ENCODE measurements at places on chromosomes 16 and 17.

- DNase-seq, result peak; percentile 79
Observed at GRCh38 chr17:18033442-18034099, 5.4 kb downstream of the ATPAF2 start.

DNA sequence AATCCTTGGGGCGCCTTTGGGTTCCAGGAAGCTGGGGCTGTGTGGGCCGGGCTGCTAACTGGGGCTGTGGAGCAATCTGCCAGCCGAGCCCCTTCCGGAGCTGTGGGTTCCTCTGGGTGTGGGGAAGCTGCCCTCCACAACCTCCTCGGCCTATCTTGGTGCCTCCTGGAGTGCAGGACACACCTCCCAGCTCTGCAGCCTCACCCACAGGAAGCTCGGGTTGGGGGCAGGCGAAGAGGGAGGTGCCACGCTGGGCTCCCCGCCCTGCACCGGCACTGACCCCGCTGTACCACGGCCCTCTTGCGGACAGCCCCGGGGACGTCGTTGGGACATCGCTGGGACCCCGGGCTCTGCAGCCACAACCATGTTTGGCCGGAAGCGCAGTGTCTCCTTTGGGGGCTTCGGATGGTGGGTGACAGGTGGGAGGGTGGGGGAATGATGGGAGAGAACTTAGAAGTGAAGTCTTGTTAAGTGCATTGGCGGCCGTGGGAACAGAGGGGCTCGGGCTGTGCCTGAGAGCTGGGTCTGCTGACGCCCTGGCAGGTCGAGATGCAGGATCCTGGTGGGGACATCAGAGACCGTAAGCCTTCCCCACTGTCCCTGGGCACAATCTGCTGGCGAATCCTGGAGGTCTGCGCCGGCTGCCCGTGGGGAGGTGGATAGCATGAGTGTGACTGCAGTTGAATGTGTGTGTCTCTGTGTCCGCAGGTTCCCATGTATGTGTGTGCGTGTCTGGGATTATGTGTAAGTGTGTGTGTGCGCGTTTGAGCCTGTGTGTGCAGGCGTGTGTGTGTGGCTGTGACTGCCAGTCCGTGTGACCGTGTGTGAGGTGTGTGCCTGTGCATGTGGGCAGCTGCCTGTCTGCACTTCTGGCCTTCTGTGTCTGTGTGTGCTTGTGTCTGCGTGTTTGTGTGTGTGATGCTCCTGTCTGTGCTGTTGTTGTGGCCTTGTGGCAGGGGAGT is at the start of gene RAP1GAP2:
RAP1GAP2 (plus strand) TSS at position 275 of the 962 bp plus-strand sequence; CDS start at position 365, 90 bp downstream.
- DNase-seq, result peak; percentile 56

- DNase-seq, result no peak
Observed at GRCh38 chr17:59266745-59267144, 46.4 kb downstream of the GDPD1 start.

GRCh38 chr16:1771864-1772361 is 570 bp upstream of the NME3 start:
- no peak for DNase-seq

DNA sequence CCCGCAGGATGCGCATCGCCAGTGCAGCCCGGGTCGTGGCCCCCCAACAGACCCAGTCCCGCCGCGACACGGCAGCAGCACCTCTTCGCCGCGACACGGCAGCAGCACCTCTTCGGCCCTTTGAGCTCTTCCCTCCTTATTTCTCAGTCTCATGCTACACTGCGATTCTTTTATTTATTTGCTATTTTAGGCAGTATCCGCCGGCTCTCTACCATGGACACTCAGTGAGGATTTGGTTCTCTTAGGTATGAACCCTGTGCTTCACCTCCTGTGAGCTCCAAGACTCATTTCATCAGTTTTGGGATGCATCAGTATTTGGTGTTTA is 8.3 kb upstream of the MAP2K3 start:
- no peak for DNase-seq

GRCh38 chr17:76120658-76121008 is 17.0 kb upstream of the EXOC7 start:
- DNase-seq, result no peak

DNA sequence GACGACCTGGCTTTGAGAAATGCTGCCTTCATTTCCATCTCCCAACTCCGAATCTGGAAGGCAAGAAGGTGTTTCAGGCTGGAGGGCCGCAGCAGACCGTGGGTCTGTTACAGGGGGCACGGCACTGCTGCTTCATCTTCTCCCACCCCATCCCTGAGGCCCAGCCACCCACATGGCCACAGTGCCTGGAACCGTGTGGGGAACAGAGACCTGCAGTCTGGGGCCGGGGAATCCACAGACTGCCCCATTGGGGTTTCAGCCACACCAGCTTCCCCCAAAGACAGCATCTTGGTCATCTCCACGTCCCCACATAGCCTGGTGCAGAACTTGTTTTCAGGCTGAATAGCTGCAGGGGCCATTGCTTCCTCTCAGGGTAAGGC is 74.2 kb downstream of the MRC2 start:
- no peak for DNase-seq

- peak; percentile 26 for DNase-seq
Observed at GRCh38 chr17:6239241-6239798, 169.1 kb downstream of the WSCD1 start.

DNA sequence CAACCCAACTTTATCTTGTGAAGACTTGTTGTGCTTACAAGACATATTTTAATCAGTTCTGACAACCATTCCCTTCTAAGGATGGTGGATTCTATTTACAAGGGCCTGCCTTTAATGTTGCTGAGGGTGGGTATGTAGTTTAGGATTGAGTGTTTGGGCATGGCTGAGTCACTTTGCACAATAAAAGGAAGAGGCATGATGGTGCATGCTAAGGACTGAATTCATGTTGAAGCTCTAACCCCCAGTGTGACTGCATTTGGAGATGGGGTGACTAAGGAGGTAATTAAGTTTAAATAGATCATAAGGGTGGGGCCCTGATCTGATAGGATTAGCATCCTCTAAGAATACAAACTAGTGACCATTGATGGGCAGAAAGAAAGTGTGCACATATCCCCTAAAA is 196.1 kb upstream of the HS3ST3A1 start:
- DNase-seq, result no peak

GRCh38 chr17:41836550-41837196 is 641 bp upstream of the NT5C3B start:
- no peak for DNase-seq

DNA sequence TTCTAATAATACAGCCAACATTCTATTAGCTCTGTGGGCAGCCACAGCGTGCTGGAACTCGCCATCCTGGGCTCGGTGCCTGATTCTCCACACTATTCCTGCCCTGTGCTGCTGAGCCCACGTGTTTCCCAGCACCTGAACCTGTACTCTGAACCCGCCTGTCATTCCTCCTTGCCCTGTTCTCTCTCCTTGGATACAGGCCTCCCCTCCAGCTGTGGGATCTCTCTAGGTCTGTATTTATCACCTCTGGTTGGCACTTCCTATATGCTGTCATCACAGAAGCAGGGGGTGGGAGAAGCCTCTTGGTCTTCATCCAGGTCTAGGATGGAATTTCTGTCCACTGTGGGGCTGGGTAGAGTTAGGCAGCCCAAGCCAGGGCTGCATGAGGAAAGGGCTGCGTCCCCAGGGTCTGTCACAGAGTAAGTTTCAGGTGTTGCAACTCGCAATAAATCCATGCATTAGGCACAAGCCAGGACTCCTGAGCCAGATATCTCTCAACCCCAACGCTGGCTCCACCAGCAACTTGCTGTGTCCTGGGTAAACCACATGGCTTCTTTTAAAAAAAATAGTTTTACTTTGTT is 56.0 kb downstream of the ABAT start:
- DNase-seq, result no peak

- no peak for DNase-seq
Observed at GRCh38 chr16:57190136-57190535, 4.0 kb downstream of the RSPRY1 start.

DNA sequence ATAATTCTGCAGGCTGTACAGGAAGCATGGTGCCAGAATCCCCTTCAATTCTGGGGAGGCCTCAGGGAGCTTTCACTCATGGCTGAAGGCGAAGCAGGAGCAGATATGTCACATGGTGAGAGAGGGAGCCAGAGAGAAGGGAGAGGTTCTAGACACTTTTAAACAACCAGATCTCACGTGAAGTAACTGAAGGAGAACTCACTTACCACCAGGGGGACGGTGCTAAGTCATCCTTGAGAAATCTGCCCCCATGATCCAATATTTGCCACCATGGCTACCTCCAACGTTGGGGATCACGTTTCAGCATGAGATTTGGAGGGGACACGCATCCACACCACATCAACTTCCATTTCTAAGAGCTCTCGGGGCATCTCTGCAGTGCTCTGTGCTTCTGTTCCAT is 37.4 kb upstream of the GNA13 start:
- DNase-seq, result no peak

GRCh38 chr17:80296221-80296620 is 35.6 kb downstream of the RNF213 start:
- no peak for DNase-seq

DNA sequence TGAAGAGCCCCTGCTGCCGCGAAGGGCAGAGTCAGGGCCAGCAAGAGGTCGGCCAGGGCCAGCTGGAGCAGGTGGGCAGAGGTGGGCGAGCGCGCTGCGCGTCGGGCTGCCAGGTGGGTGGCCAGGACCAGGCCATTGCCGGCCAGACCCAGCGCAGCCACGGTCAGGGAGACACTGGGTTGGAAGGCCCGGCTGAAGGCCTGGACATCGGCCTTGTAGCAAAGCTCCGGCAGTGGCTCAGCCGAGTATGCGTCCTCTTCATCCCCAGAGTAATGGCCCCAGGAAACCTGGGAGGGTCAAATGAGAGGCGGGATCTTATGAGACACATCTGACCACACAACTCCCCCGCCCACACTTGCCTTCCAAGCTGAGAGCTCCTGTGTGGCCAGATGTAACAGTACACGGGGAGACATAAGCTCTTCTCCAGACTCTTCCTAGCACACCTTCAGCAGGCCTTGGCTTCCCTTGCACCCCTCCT is 1.3 kb downstream of the CCR10 start:
- DNase-seq, result no peak

- no peak for DNase-seq
Observed at GRCh38 chr17:64385187-64386083, 5.2 kb downstream of the PECAM1 start.

- DNase-seq, result no peak
Observed at GRCh38 chr17:77666881-77667395, 291.6 kb upstream of the TNRC6C start.

DNA sequence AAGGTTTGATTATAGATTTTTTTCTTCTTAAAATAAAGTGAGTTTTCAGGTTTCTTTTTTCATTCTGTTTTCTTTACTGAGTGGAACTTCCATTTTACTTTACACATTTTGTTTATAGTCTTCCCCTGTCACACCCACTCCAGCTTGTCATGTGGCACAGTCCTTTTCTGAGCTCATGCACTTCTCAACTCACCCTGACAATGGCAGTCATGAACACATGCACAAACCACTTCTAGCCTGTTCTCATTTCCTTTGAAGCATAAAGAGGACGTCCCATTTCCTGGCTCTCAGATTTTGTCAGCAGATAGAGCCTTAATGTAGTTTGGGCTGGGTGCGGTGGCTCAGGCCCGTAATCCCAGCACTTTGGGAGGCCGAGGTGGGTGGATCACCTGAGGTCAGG is 168.0 kb downstream of the AHSP start:
- DNase-seq, result no peak

DNA sequence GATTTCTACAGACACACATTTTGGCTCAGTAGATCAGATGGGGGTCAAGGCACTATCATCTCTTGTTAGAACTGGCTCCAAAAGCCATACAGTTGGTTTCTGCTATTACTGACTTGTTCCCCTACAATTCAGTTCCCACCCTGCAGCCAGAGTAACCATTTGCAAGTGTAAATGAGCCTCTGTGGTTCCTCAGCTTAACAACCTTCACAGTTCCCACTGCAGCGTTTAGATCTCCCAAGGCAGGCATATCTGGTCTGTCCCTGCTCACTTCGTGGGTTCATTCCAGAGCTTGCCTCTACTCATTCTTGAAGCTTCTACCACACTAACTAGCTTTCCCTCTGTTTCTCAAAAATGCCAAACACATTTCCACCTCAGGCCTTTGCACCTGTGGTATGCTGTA is 186.1 kb downstream of the CBLN1 start:
- DNase-seq, result no peak

GRCh38 chr16:58118801-58119508 is 10.2 kb downstream of the CFAP20 start:
- DNase-seq, result no peak

DNA sequence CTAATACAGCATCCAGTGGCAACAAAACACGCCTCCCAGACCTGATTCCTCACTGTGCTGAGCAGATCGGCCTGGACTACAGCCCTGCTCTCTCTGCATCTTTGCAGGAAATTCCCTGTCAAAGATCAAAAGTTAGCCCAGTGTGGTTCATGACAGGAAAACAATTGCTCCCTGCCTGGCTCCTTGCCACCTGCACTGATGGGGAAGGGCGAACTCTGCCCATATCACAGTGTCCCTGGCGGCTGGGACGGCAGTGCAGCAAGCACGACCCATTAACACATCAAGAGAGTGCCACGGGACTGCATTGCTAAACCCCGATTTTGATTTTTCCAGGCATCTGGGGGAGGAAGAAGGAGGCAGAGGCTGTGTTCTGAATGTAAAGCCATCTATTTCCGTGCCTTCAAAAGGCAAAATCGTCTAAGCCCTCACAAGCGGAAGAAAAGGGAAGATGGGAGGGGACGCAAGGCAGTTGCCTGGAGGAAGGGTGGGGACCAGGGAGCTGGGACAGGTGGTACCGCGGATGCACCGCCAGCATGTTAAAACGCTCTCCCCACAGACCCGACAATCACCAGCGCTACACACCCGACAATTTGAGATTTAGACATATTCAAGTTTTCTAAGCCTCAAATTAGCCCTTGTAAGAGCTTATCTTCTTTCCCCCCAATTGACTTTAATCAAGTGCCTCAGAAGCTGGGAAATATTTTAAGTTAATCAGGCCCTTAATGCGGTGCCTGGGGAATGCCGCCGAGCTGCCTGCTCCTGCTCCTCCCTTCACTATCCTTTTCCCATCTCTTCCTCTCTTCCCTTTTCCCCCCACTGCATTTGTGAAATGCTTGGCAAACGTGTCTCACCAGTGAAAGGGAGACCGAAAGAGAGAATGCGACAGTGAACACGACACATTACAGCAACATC is 238.8 kb upstream of the CDH5 start:
- DNase-seq, result no peak

DNA sequence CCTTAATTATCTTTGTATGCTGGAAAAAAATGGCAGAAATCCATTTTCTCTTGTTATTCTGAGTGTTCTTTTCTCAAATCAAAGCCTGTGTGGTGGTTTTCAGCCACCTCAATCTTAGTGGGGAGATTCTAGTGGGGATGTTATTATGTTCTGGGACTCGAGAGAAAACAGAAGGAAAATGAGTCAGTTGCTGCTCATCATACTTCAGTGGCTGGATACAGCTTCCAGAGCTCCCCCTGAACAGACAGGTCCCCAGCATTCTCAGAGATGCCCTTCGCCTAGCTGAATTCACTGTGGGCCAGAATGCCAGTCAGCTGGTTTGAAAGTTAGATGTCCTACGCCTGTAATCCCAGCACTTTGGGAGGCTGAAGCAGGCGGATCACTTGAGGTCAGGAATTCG is 8.5 kb downstream of the ST6GALNAC1 start:
- no peak for DNase-seq
